ENCODE measurements at places on chromosomes 2 and 18.

GRCh38 chr2:110157153-110157793, 41.7 kb upstream of the MALL start:
- DNase-seq: no peak

- DNase-seq: no peak
Observed at GRCh38 chr18:10101729-10102128, 187.9 kb downstream of the VAPA start.

- DNase-seq: no peak
Observed at GRCh38 chr2:46065152-46065551, 232.1 kb upstream of the EPAS1 start.

- DNase-seq: no peak
Observed at GRCh38 chr2:239801404-239802184, 223.5 kb downstream of the NDUFA10 start.

GRCh38 chr2:25373269-25373981, 31.7 kb upstream of the DNMT3A start:
- no peak for DNase-seq

DNA sequence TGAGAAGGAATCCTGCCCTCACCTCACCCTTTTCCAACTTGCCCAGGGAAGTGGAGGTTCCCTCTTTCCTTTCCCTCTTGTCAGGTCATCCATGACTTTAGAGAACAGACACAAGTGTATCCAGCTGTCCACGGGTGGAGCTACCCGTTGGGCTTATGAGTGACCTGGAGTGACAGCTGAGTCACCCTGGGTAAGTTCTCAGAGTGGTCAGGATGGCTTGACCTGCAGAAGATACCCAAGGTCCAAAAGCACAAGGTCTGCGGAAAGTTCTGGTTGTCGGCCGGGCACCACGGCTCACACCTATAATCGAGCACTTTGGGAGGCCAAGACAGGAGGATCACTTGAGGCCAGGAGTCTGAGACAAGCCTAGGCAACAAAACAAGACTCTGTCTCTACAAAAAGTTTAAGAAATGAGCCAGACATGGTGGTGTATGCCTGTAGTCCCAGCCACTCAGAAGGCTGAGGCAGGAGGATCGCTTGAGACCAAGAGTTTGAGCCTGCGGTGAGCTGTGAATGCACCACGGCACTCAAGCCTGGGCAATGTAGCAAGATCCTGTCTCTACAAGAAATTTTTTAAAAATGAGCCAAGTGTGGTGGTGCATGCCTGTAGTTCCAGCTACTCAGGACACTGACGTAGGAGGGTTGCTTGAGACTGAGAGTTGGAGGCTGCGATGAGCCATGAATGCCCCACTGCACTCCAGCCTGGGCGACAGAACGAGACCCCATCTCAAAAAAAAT, 14.0 kb upstream of the CNDP1 start:
- no peak for DNase-seq

GRCh38 chr18:63175264-63175663, 144.3 kb downstream of the BCL2 start:
- DNase-seq: no peak

- DNase-seq: no peak
Observed at GRCh38 chr2:110659248-110659647, 18.6 kb downstream of the BUB1 start.

GRCh38 chr2:182031956-182032355, 46.3 kb downstream of the PPP1R1C start:
- no peak for DNase-seq

DNA sequence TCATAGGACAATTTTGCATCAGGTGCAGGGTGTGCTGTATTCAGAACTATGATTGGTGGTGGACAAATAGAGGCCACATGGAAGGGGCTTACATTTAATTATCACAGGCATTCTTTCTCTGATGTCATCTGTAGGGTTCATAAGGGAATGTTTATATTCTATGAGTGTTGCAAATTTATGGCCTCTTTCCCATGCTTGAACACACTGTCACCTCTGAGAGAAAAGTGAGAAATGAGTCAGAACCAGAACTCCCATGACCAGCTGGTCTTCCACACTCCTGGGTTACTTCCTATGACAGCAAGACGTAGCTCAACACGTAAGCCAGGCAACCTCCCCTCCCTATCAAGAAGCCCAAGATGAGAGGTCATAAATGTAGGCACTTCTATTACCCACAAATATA, 310.8 kb downstream of the PIEZO2 start:
- no peak for DNase-seq

GRCh38 chr2:85705680-85706039, 11.5 kb downstream of the GNLY start:
- no peak for DNase-seq

DNA sequence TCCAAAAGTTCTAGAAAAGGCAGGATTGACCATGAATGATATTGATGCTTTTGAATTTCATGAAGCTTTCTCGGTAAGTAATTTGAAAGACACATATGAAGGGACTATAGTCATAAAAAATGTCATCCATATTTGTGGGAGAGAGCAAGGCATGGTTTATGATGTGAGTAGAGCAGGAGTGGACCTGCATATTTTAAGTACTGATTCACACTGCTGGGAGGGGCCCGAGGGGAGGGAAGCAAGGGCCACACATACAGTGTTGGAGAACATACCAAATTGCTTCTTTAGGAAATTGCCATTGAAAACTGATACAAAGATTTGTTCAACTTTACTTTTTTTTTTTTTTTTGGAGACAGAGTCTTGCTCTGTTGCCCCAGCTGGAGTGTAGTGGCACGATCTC, 39.4 kb downstream of the HADHB start:
- DNase-seq: no peak

DNA sequence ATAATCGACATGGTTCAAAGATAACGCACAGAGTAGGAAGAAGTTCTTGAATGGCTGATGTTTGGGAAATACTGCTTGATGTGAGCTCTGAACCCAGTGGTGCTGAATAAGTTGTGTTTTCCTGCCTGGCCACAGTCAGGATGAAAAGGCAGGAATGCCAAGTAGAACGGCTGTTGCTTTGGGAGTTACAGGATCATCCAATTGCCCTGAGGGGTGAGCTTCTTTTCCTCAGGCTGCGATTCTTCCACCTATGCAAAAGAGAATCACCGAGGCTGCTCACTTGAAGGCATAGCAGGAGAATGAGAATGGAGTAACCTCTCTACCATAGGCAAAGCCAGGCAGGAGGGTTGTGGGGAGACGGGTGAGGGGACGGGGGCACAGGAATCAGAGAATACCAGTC, 14.4 kb upstream of the IGFBP2 start:
- DNase-seq: no peak

- DNase-seq: no peak
Observed at GRCh38 chr2:120685066-120685973, 50.3 kb upstream of the GLI2 start.

DNA sequence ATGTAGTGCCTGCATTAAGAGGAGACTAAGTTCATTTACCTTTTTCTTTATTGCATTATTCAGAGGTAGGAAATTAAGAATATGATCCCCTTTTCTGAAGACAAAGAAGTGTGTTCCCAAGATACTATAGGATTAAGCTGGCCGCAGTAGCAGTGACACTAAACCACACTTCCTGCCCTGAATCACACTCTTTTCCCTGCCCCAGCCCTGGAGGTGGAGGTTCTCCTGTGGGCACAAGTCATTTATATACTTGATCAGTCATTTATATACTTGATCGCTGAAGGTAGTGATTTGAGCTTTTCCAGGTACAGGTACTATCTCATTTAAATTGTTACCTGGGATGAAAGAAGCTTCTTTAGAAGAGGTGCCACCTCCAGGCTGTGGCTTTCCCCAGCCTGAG, 78.6 kb downstream of the ARMC9 start:
- no peak for DNase-seq

DNA sequence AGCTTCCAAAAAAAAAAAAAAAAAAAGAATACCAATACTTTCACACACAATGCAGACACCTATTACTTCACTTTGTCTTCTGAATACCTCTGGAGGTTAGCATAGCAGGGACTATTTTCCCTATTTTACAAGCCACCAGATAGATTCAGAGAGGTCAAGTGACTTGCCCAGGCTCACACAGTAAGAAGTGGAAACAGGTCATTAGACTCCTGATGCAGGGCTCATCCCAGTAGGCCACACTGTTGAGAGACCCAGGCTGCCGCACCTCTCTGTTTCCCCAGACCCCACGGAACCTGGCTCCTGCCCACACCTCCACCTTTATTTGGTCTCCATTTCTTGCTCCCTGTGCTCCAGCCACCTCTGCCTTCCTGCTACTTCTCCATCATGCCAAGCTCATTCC, 19.4 kb downstream of the SMYD1 start:
- DNase-seq: no peak

DNA sequence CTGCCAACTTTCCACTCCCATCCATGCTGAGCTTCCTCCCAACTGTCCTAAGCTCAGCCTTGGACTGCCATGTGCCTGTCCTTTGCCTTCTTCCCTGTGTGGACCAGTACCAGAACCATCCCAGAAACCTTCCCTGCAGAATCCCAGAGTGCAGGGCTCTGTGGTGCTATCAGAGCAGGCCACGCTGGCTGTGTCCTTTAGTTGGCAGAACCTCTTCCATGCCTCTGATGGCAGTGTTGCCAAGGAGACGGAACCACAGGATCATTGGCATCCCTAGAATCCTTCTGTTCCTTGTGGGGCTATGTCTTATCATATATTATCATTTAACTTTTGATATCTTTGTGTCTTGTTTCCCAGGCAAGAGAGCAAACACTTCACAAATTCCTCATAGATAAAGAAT, 73.0 kb upstream of the NOSTRIN start:
- DNase-seq: no peak

DNA sequence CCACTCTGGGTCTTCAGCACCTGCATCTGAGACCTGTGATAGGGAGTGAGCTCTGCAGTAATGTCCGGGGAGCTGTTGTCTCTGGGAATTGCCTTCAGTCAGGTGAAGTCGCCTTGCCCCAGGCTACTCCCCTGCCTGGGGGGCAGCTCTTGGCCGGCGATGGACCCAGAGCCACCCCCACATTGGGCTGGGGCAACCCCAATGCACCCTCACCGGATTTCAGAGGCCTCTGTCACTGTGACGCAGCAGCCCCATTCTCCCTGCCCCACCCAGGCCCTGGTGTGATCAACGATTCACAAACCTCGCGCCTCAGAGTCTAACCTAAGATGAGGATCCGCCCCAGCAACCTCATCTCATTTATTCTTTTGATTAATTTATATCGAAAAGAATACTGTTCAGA, 303.6 kb downstream of the NDUFA10 start:
- DNase-seq: no peak

- DNase-seq: no peak
Observed at GRCh38 chr18:37403100-37403781, 162.4 kb downstream of the CELF4 start.

- no peak for DNase-seq
Observed at GRCh38 chr2:239554766-239555570, 154.1 kb upstream of the HDAC4 start.

DNA sequence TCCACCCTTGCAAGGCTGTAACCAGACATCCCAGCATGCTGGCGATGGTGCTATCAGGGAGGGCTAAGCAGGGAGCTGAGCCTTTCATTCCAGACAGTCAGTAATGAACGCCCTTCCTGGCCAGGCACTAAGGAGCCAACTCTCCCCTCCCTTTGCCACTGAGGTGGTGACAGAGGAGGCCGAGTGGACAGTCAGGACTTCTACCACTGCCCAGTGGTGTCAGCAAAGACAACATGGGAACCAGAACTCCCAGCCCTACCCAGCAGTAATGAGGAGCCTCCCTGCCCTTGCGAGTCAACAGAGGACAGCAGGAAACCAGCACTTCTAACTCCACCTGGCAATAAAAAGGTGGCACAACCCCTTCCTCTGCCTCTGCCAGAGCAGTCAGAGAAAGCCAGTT, 68.6 kb downstream of the ZAP70 start:
- no peak for DNase-seq

DNA sequence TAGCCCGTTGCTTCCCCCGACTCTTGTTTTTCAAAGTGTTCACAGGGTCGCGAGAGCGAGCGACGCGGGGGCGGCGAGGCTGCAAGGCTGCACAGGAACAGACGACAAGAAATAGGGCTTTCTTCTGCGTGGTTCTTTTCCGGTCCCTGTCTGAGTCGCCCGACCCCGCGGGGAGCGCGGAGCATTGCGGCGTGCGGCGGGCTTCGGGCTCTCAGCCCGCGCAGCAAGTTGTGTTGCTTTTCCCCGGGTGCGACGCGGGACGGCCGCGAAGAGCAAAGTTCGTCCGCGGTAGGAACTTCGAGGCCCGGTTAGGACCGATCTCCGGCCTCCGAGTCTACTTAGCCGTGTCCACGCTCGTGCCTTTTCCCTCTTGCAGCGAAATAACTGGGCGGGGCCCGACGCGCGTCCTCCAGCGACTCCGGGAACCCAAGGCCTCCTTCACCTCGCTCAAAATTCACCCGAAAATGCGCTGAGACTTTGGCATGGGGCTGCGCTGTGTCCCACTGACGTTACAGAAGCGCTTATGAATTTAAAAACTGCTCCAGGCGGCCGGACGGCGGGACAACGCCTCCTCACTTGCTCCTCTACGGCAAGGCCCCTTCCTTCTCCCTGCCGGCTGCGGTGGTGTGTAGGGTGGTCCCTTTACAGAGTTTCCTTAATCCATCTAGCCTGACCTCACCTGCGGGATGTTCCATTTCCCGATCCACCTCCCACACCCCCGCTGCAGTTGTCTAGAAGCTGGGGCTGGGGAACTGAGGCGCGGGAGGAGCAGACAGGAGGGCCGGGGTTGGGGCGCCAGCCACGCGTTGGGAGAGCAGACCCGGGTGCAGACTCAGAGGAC, 1.5 kb upstream of the BCL2L11 start:
- DNase-seq: no peak

DNA sequence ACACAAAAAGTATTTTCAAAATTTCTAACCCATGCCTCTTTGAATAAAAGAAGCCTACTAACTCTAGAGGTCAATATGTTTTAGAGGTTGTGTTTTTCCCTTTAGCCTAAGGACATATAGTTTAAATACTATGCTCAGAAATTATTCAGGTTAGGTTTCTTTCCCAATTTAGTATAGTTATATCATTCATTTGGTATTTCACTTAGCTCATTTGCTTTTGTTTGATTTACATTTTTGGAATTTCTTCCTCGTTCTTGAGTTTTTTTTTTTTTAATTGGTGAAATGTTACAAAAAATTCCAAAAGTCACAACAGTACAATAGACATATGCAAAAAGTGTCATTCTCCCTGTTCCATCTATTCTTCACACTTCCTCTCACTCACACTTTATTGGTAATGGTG, 371.3 kb upstream of the TNP1 start:
- DNase-seq: no peak

DNA sequence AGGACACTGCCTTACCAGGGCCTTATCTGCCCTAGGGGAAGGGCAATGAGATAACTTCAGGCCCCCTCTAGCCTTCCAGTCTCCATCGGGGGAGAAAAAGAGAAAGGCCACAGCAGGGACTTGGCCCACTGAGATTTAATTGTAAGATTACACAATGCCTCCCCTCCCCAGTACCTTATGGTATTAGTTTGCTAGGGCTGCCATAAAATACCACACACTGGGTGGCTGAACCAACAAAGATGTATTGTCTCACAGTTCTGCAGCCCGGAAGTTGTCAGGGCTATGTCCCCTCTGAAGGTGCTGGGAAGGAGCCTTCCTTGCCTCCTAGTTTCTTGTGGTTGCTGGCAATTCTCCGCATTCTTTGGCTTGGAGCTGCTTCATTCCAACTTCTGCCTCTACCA, 34.8 kb upstream of the SPATA3 start:
- DNase-seq: no peak

GRCh38 chr18:74994502-74995418, 214.2 kb downstream of the PTGR3 start:
- DNase-seq: no peak

All from T1000 (cell line).